ENCODE measurements at places on chromosomes 7 and 10.

GRCh38 chr7:157498657-157499056 lies 161.9 kb downstream of the DNAJB6 start:
- DNase-seq = no peak

- DNase-seq = peak; percentile 33
Observed at GRCh38 chr10:110864662-110865140, 7.0 kb upstream of the PDCD4 start.

GRCh38 chr10:21479570-21480315 lies 45.7 kb downstream of the SKIDA1 start:
- DNase-seq = no peak

DNA sequence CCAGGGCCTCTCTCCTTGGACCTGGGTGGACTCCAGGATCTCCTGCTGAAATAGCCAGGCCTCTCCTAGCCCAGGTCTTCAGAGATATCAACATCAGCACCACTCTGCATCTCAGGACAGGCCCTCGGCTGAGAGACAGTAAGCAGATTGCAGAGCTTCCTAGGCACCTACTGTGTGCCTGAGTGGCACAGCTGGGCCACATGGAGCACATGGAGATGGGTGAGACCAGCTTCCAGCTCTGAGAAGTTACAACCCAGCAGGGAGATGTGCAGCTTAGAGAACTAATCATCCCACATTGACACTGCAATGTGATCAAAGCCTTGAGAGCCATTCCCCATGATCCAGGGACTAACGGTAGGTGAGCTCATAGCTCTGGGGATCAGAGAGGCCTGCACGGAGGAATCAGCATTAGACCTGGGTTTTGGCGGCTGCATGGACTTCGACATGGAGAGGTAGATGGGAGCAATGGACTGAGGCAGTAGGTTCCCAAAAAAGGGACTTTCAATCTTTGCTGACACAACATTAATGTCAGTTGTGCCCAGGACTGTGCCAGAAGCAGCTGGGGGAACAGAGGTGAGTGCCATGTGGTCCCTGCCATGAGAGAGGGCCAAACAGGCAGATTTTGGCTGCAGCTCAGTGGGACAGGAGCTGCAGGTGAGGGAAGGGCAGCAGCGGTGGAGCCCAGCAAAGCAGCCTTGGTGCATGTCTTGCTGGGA lies 76.0 kb upstream of the LEP start:
- DNase-seq = no peak

- no peak for DNase-seq
Observed at GRCh38 chr10:47090042-47090441, 178.8 kb downstream of the PTPN20 start.

DNA sequence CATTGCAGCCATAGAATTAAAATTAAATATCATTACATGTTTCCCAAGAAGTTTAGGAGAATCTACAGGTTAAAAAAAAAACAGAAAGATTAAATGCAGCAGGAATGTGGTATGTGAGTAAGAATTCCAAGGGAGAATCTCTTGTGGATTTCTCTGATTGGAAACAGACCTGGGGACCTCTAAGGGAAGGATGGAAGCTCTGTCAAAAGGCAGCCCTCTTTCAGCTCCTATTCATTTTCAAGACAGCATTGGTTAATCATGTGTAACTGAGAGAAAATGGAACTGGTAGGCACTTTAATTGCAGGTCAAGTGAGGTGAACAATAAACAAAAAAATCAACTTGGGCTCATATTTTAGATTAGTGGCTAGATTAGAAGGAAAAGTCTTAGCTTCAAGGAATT lies 81.4 kb upstream of the MTPN start:
- no peak for DNase-seq

Data from stimulated activated CD4-positive, alpha-beta T cell treated with anti-CD3 and anti-CD28 coated beads, Interleukin-4, amount 100 ng/mL, for 4 hours (primary cell).